Activated CD8-positive, alpha-beta memory T cell treated with anti-CD3 and anti-CD28 coated beads, Interleukin-2, amount 50 U/mL, for 48 hours (primary cell): ENCODE measurements at places on chromosomes 1 and 21.
A peak's percentile ranks its signal among the peaks of the same experiment; 100 is the strongest.

- DNase-seq: no peak
Observed at GRCh38 chr21:31686272-31686915, 26.9 kb downstream of the SOD1 start.

- no peak for DNase-seq
Observed at GRCh38 chr1:205920861-205921569, 22.2 kb downstream of the SLC26A9 start.

- DNase-seq: no peak
Observed at GRCh38 chr21:36820176-36821031, 121.5 kb downstream of the SIM2 start.

DNA sequence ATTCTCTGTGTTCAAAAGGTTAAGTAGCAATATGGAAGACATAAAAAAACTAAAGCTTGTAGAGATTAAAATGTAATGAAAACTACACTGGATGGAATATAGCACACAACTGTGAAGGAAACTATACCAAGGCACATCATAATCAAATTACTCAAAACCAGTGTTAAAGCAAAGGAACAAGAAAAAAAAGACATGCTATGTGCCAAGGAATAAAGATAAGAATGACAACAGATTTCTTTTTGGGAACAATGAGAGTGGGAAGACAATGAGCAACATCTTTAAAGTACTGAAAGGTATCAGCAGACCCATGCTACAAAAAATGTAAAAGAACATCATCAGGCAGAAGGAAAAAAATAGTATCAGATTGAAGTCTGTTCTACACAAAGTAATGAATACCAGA is 157.8 kb downstream of the VPS13D start:
- DNase-seq: no peak

DNA sequence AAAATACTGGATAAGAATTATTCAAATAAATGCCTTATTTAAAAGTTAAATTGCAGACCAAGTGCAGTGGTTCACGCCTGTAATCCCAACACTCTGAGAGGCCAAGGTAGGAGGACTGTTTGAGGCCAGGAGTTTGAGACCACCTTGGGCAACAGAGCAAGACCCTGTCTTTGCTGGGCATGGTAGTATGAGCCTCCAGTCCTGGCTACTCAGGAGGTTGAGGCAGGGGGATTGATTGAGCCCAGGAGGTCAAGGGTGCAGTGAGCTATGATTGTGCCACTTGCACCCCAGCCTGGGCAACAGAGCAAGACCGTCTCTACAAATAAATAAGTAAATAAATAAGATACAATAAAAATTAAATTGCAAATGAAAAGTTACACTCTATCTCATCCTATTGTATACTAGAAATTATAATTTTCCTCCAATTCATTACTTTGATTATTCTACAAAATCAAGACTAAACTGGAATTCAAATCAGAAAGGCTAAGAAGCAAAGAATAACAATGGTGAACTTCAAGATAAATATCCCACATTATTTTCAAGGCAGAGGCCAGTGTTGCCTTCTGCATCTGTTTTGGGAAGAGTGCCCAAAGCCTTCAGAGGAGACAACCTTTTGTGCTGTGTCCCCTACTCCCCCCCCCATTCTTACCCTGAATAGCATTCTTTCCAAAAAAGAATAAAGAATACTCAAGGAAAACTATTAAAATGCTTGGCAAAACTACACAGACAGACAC is 73.3 kb upstream of the IRF2BP2 start:
- DNase-seq: no peak

DNA sequence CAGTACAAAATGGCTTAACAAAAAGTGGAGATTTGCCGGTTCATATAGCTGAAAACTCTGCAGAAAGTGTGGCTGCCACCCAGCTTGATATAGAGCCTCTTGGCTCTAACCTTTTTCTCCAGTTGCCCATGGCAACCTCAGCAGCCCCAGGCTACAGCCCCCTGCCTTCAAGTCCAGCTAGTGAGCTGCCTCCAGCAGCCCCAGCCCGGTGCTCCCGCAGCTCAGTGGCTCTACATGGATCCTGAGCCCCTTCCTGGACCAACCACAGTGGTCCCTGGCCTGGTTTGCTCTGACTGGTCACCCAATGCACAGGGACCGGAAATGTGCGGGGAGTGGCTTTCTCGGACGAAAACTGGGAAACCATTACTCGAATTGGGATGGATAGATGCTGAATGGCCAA is 13.3 kb upstream of the ATF3 start:
- DNase-seq: no peak

- no peak for DNase-seq
Observed at GRCh38 chr21:45011426-45011825, 63.0 kb upstream of the ADARB1 start.

GRCh38 chr1:241839369-241839979 is 8.5 kb upstream of the EXO1 start:
- DNase-seq: no peak

DNA sequence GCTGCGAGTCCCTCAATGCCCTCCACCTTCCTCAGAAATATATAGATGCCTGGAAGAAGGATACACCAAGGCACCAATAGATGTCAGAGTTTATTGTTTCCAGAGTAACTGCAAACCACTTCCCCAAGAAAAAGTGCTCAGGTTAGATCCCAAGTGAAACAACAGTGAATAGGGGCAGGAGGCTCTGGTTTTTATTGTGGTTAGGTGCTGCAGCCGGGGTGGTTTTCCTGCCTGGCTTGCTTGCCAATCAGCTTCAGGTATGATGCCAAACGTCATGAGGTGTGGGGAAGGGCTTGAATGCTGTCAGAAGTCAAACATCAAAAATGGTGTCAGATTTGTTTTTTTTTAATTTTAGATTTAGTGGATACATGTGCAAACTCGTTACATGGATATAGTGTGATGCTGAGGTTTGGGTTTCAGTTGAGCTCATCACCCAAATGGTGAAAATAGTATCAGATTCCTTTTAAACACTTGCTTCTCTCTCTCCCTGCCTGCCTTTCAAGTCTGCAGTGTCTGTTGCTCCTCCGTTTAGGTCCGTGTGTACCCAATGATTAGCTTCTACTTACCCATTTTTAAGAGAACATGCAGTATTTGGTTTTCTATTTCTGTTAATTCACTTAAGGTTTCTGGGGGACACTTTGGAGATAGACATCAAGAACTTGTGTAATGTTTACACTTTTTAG is 1317.0 kb downstream of the MRPL39 start:
- DNase-seq: no peak

- no peak for DNase-seq
Observed at GRCh38 chr1:40984066-40984465, 4.6 kb downstream of the CTPS1 start.

GRCh38 chr1:29519788-29520110 is 283.4 kb downstream of the PTPRU start:
- DNase-seq: peak; percentile 12

- DNase-seq: no peak
Observed at GRCh38 chr1:97461782-97462181, 459.1 kb downstream of the DPYD start.

- DNase-seq: no peak
Observed at GRCh38 chr1:46451948-46452930, 37.4 kb upstream of the DMBX1 start.

GRCh38 chr1:1307261-1307922 is 338 bp downstream of the ACAP3 start:
- DNase-seq: no peak

- DNase-seq: no peak
Observed at GRCh38 chr1:231653632-231654031, 27.0 kb downstream of the DISC1 start.

DNA sequence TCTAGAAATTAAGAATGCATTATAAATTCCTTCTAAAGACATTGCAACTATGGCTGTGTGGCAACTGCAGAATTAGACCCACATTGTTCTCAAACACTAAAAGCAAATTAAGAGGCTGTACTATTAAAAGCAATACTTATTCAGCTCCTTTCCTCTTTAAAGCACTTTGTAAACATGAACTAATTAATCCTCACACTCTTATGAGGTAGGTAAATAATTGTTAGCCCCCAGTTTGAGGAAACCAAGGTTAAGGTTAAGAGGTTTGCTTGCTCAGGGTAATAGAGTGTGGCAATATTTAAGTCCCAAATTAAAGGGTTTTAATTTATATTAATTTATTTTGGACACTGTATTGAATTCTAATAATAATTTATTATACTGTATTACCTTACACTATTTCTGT is 553.8 kb downstream of the LRRIQ3 start:
- DNase-seq: no peak

DNA sequence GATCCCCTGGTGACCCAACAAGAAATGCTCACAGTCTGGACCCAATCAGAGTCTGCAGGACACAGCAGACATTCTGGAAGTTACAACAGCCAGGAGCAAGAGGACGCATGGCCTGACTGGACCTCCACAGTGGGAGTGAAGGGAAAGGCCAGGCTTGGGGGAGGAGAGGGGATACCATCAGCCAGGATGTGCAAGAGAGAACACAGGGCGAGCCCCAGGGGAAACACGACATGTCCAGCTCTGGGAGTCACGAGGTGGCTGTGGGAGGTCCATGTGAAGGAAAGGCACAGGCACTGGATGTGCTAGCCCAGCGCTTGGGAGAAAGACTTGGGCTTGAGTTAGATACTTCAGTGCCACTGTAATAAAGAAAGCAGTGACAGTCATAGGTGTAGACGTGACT is 87.3 kb downstream of the HSF2BP start:
- DNase-seq: no peak
